ENCODE measurements at places on chromosomes 12 and 14.

DNA sequence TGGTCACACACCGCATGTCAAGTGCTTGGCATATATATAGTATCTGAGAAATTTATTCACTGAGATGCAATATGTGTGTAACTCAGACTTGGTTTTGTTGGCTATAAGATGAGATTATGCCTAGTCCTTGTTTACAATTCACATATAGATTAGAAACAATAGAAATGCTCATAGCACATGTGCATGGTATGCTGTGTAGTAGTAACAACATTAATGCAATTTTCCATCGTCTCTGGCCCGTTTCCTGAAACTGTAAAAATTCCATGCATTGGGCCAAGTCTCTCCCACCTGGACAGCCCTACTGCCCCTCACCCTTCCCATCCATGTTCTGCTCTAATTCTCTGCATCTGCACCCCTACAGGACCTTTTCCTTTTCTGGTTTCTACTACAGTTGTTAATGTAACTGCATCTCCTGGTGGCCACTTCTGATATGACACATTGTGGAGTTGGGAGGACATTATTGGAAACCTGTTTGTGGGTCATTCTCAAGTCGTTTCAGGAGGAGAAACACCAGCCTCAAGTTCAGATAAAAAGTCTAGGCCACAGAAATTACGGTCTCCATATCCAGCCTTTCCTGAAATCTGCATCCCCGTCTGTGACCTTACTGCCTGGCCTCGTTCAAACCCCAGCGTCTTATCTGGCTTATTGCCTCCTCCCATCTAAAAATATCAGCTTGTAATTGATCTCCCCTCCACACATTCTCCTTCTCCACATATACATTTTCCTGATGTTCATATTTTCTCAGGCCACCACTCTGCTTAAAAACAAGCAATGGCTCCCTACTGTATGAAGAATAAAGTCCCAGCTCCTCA, 37.5 kb downstream of the EMP1 start:
- DNase-seq, result no peak

GRCh38 chr12:104218935-104219334, 3.4 kb downstream of the TXNRD1 start:
- no peak for DNase-seq

- DNase-seq, result peak; percentile 58
Observed at GRCh38 chr14:96098309-96098998, 59.3 kb downstream of the C14orf132 start.

DNA sequence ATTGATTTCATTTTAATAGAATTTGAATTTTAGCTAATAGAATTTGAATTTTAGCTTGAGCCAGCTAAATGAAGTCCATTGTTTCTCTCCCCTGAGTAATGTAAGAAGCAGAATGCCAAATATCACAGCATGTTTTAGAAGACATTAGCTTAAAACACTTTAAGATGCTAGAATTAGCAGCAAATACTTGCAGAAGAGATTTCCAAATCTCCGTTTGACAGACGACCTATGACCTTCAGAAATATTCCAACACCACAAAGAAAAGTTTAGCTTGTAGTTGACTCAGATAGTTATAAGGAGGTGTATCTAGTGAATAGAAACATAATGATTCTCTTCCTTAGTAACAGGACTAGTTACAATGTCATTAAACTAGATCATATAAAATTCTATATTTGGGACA, 51.7 kb upstream of the MYF6 start:
- DNase-seq, result no peak

DNA sequence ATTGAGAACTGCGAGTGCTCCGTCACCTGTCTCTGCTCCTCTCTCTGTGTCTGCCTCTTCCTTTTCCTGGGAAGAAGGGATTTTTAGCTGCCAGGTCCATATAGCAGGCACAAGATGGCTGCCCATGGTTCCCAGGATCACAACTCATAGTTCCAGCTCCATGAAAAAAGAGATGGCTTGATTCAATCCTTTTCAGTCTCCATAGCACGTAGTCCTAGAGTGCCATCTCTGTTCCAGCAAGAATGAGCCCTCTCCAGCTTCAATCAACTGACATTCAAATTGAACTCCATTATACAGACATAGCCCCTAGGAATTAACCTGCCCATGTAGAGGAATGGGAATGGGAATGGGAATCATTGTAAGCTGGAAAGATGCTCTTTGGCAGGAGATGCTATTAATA, 34.7 kb upstream of the RTRAF start:
- no peak for DNase-seq

- no peak for DNase-seq
Observed at GRCh38 chr12:19932413-19932812, 435.9 kb upstream of the PDE3A start.

- DNase-seq, result peak; percentile 37
Observed at GRCh38 chr14:55129428-55130195, 560 bp downstream of the LGALS3 start.

GRCh38 chr14:51365241-51365965, 125.4 kb downstream of the TMX1 start:
- DNase-seq, result no peak

DNA sequence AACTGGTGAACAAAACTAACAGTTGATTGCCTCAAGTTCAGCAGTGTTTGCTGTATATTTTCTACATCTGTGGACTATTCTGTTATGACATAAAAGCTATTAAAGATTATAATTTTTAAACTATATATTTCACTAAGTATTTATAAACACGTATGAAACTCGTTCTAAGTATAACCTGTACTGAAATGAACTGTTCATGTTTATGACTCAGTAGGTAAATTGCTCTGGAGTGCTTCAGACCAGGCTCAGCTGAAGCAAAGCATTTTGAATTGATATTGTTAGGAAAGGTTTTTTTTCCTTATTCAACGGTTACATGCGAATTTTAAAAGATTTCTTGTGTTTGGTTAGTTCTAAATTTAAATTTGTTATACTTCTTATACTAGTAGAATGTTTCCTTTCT, 151.3 kb downstream of the RAD51B start:
- no peak for DNase-seq

- no peak for DNase-seq
Observed at GRCh38 chr14:68327231-68327630, 465.6 kb downstream of the ZFP36L1 start.

GRCh38 chr12:79549531-79550271, 141.1 kb downstream of the PAWR start:
- no peak for DNase-seq

DNA sequence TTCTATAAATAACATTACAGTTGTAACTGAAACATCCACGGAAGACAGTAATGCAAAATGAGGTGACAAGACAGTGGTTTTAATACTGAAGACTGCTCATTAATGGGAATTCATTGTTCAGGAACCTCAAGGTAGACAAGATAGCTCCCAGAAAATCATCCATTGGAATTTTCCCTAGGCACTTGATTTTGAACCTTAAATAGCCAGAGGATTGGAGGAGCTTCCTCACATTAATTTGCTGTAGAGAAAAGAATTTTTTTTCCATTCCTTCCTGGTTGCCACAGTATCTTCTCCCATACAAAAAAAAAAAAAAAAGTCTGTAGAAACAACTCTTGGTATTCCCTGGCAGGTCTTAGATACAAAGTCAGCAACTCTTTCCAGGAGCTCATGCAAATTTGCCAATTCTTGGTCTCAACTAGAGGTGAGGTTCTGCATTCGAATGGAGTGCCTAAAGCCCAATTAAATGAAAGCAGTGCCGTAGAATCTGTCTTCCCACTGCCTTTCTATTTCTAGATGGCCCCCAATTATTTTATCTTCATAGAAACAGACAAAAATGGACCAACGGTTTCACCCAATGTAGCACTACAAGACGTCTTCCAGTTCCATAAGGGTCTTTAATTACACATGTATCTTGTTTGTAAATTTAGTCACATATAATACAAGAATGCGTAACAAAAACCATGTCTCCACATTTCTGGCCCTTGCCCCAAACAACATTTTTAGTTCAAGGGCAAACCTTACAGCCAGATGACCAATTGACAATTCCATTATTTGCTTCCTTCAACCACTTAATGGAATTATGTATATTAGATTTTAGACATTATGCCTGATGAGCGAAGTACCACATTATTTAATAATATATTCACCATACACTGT, 13.5 kb downstream of the SLC38A2 start:
- no peak for DNase-seq

DNA sequence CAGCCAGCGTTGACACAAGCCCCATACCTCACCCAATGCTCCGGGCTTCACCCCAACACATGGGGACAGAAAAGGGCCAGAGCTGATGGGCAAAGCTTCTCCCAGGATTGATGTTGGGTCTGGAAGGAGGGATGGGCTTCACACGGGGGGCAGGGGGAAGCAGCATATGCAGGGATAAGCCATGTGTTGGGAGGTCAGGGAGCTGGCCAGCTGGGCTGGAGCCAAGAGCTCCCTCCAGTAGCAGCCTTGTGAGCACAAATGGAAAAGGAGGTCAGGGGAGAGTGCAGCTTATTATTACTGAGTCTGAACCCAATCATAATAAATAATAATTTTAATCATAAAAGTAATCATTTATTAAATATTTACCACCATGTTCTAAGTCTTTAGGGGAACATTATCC, 9.3 kb downstream of the PLEKHD1 start:
- DNase-seq, result no peak

DNA sequence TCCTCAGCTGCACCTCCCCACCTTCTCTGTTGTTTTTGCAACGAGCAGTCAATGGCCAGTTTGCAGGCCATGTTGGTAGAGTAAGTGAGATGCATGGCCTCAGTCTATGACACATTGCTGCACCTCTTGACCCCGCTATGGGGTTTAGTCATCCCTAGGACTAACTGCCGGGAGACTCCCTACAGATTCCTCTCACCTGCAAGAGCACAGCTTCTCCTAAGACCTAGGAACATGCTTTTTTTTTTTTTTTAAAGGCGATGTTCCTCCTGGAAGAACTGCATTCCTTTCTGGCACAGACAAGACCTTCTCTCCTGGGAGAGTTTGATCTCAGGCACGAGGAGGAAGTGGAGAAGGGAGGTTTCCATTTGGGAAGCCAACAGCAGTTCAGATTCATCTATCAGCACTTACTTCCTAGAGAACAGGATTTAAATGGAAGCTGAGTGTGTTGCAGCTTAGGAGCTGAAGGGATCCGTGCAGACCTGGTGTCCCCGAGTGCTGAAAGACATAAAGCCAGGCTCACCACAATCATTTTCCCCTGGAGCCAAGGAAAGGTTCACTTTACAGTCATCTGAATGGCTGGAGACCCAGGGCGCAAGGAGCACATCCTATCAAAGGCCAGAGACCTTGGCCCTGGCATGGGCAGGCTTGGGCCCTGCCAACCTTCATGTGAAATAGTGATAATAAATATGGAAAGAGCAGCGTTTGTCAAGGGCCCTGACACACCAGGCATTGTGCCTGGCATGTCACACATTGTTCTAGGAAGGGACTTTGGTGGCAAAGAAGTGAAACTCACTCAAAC, 104.1 kb downstream of the LGMN start:
- DNase-seq, result no peak

- no peak for DNase-seq
Observed at GRCh38 chr12:110270125-110270962, 10.7 kb upstream of the ATP2A2 start.

GRCh38 chr12:62259631-62259992, 592 bp upstream of the USP15 start:
- DNase-seq, result no peak

DNA sequence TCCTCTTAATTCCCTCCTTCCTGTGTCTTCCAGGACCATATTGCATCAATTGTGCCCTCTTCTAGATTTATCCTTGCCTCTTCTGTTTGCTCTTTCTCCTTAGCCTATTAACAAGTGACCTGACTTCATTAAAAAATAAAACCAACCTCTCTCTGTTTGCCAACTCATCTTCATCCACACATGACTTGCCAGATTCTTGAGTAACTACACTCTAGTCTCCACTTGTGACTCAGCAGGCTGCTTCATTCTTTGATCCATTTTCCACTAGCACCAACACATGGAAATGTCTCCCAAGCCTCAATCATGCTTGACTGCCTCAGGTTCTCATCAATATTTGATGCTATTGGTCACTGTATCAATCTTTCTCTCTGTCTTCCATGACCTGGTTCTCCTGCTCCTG, 492.4 kb upstream of the TMPO start:
- DNase-seq, result no peak

DNA sequence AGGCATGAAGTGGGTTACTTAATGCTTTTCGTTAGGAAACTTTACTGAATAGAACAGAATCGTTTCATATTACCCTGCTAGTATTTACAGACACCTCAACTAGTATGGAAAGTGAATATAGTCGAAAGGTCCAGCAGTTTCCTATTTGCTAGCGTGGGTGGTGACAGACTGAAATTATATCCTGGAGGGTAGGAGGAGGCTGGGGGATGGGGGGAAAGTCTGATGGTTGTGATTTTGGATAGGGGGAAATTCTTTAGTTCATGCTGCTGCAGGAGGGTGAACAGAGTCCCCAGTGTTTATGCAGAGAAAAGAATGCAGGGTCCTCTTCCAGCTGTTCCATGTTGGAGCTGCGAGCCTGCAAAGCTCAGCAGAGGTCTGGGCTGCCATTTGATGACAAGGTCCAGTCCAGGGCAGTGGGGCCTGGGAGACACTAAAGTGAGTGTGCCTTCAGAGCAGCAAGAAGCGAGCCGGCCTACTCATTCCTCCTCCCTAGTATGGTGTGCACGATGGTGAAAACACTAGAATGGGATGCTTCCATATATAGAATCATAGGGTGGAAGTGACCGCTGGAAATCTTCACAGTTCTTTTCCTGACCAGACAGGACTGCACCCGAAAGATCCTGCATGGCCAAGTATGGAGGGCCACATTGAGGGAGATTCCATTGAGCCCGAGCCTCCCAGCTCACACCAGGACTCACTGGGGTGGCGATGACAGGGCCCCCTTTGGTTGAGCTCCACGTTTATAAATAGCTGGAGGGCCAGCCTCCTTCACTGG, 2.1 kb downstream of the SAMD4A start:
- no peak for DNase-seq

GRCh38 chr12:130752692-130753230, 36.7 kb upstream of the RIMBP2 start:
- no peak for DNase-seq

DNA sequence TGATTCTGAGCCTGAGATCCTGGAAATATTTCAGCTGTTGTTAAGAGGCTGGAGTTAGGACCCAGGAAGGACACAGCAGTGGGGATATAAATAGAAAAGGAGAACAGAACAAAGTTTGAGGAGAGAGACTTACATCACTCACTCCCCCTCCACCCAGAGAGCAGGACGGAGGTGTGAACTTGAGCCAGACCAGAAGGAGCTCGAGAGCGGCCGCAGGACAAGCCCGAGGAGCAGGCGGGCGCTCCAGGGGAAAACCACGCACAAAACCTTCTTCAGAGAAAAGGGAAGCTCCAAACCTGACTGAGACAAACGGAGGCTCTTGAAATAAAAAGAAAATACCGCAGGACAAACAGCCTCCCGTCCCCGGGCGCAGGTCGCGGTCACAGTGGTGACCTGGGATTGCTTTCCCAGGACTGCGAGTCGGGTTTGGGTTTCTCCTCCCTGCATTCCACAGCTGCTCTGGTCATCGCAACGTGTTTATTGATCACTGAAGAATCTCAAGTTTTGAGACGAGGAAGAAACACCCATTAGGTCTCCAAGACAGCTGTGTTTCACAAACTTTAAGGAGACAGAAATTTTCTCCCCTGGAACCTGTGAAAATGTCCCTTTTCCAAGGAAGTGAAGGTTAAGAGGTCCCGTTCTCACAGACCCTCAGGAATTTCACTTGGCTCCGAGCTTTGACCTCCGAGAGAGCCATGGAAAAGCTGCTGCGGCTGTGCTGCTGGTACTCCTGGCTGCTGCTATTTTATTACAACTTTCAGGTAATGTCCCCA, at the start of gene ADGRD1:
Gene ADGRD1 (plus strand): TSS at position 137 of the 773 bp plus-strand sequence. CDS start 559 bp downstream, at position 696.
- DNase-seq, result no peak

- DNase-seq, result no peak
Observed at GRCh38 chr12:2261708-2262107, 208.9 kb downstream of the CACNA1C start.

GRCh38 chr14:71574976-71575375, 357.3 kb upstream of the RGS6 start:
- no peak for DNase-seq
